ENCODE measurements at places on chromosomes 16 and 17.

GRCh38 chr16:46756772-46757171 lies 8.6 kb upstream of the MYLK3 start:
- no peak for DNase-seq

DNA sequence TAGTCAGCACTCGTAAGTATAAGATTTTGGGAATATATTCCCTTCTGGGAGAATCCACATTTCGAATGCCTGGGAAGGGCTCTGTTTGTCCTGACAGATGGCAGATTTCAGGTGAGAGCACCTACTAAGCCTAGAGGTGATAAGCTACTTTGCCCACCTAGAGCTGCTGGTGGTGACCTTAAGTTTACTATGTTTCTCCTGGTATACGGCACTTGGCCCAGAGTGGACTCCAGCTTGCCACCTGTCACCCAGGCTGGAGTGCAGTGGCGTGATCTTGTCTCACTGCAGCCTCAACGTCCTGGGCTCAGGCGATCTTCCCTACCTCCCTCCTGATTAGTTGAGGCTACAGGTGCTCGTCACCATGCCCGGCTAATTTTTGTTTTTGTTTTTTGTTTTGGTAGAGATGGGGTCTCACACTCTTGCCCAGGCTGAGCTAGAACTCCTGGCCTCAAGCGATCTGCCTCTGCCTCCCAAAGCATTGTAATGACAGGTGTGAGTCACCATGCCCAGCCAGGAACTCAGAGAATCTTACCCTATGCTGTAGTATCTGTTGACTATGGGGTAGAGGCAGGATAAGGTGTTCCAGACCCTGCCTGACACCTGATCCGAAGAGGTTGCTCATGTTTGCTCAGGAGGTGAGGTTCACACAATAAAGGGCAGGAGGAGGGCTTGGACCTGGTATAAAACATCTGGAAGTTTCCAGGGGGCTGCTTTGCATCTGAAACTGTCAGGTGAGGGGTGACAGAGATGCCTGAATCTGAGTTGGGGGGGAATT lies at the start of gene ZG16:
TSS of gene ZG16 (plus strand) at position 681 of the 775 bp plus-strand sequence. CDS start 1,011 bp downstream, outside the sequence.
- no peak for DNase-seq

DNA sequence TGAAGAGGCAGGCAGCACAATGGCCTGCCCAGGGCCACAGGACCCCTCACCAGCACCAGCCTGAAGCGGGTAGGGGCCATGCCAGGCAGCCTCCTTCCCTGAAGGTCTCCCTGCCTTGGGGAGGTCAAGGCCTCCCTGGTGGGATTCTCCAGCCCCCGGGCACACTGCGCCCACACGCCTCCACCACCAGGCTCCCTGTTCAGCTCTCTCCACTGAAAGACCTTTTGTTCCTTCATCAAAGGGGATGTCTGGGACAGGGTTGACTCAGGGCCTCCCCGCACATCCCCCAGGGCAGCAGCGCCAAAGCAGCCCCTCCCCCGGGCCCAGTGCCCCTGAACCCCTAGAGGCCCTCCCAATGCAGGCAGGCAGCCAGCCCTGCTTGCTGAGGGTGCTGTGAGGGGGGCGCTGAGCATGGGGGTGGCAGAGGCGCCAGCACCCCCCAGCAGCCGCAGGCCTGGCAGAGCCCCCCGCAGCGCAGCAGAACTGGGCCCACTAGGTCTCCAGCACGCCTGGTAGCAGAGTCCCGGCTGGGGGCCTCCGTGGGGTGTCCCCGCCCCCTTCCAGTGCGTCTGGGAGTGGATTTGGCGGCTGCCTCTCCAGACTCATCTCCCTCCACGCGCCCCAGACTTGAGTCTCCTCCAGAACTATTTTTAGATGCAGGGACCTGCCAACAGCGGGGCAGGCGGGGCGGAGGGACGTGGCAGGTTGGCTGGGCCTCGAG lies 13.1 kb downstream of the BCAR1 start:
- peak; percentile 77 for DNase-seq

DNA sequence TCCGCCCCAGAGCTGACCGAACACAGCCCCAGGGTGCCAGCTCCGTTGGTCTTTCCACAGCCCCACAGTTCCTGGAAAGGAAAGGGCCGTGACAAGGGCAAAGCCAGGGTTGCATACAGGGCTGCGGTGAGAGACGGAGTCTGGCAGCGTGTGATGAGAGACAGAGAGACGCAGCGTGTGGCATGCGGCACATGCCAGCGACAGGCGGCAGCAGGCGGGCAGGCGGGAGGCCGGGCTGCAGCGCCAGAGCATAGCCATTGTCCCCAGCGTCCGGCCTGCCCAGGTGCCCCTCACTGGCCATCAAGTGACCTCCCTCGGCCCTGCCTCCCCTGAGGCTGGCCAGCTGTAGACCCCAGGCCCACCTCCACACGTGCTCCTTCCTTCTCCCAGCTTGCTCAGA lies 8.6 kb downstream of the RTN4RL1 start:
- no peak for DNase-seq

- DNase-seq = peak; percentile 50
These were observed 211.9 kb downstream of the PRKCA start for GRCh38 chr17:66514227-66514806.

DNA sequence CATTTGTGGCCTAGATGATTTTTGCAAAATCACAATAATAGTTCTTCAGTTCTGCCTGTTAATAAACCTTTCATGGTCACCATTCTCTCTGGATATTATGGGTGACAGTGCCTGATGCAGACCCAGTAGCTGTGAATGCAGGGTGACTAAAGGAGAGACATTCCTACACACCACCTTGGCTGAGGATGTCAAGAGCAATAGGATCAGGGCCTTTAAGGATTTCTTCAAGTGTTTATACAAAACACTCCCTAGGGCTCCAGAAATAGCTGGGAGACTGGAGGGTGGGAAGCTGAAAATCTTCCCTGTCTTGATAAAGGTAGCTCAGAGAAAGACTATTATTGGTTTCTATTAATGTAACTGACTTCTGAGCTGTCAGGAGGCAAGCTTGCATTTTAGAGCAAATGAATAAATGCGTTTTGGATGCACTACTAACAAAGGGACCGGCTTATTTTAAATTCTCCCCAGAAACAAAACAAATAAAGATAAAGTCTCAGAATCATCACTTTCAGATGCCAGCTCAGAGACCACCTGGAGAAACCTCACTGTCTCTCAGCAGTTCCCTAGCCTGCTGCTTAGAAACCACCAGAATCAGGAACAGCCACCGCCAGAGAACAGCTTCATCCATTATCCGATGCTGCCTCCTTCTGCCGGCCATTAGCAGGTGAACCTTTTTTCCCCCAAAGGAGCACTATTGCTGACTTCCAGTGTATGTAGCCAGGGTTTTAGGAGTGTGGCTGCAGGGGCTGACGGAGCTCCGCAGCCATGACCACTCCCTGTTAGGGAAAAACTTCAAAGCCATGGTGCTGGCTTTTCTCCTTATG lies 171.4 kb upstream of the DYNLRB2 start:
- peak; percentile 59 for DNase-seq

- no peak for DNase-seq
These were observed 299.8 kb downstream of the CNTNAP4 start for GRCh38 chr16:76577003-76577402.

GRCh38 chr16:89013111-89013510 lies 36.1 kb upstream of the CBFA2T3 start:
- no peak for DNase-seq
